ENCODE measurements at places on chromosomes 5 and 9.
A peak's percentile ranks its signal among the peaks of the same experiment; 100 is the strongest.

DNA sequence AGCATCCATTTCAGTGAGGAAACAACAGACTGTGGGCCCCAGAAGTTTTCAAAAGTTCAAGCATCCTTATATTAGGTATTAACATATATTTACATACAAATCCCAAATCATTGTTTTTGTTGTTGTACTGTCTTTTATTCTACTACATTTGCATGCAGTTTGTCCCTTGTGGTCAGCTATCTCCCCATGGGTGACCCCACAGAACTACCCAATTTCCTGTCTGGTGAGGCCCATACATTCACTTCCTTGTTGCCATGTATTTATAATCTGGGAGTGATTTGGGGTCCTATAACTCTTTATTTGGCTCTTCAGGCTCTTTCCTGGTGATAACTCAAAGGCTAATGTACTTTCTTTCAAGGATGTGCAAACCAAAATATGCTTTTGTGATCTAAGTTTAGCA lies 3.3 kb upstream of the CD180 start:
- DNase-seq: no peak

DNA sequence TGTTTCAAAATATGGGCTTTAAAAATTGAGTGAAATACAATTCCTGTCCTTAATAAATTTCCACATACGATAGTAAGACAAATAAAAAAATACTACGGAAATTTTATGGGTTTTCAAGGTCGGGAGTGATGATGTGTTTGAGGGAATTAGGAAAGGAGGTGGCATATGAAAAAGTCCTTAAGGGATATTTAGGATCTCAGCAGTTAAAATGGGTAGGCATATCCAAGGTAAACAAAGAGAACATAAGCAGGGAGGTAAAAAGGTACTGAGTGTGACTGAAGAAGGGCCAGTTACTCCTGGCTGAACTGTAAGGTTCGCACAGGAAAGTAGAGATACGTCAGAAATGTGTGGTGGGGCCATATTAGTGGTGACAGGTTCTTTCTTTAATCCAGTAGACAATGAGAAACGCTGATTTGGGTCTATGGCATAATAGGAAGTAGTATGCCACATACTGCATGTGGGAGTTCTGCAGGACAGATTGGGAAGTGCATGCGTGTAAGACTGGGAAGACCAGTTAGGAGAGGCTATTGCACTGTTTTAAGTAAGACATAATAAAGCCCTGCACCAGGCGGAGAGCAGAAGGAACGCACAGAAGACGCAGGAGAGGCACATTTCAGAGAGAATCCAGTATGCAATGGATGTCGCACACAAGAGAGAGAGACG lies 937 bp upstream of the HMGCR start:
- peak; percentile 72 for DNase-seq

- DNase-seq: no peak
Measured at GRCh38 chr9:86924206-86924605, 23.1 kb downstream of the GAS1 start.

DNA sequence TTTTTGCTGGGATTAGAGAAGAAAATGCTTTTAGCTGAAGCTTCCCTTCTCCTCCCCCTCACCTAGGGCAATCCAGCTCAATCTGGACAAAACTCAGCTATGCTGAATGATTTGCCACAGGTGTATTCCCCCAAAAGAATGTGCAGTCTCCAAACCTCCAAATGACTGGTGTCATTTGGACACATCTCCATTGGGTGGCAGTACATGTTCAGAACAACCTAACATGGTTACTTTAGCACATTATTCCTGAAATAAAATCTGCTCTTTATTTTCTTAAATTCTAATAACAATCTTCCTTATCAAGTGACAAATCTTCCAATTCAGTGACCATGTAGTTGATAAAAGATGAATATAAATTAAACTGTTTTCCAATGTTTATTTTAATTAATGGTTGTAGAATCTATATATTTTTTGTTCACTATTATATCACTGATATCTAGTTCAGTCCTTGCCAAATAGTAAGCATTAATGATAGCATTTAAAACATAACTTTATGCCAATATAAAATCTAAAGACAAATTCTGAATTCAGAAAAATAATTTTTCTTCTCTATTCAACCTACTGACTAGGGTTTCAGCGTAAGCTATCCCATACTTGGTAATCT lies 61.3 kb upstream of the MOCS2 start:
- DNase-seq: no peak

DNA sequence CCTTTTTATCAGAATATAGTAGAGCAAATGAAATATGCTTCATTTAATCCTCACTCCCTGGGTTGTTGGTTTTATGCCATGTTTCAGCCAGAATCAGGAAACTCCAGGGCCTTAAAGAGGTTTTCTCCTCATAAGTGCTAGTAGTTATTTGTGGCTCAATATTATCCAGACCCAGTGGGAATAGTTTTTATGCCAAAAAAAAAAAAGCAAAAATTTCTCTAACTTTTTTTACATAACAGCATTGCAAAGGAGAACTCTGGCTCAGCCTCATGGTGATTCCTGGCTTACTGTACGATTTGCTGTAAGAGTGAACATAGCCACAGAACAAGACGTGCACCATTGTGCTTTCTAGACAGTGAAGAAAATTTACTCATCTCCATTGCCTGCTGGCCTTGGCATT lies 232.5 kb downstream of the PJA2 start:
- DNase-seq: no peak

- DNase-seq: no peak
Measured at GRCh38 chr9:91196103-91196950, 165.4 kb downstream of the AUH start.

DNA sequence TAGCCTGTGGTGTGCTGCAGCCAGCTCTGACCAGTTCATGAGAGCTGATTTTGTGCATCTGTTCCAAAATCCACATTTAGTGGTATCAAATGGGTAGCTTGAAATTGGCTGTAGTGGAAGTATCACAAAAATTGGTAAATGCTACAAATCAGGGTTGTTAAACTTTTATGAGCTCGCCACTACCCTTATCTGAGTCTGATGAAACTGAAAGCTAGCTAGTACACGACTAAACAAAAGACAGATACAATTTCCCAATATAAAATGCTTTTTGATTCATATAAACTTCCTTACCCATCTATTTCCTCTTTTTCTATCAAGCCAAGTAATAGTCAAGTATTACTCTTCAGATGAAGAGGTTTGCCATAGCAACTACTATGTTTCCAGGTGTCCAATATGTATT lies 392.0 kb downstream of the TMEM161B start:
- no peak for DNase-seq

GRCh38 chr9:93830012-93830596 lies 125.1 kb downstream of the BARX1 start:
- no peak for DNase-seq

DNA sequence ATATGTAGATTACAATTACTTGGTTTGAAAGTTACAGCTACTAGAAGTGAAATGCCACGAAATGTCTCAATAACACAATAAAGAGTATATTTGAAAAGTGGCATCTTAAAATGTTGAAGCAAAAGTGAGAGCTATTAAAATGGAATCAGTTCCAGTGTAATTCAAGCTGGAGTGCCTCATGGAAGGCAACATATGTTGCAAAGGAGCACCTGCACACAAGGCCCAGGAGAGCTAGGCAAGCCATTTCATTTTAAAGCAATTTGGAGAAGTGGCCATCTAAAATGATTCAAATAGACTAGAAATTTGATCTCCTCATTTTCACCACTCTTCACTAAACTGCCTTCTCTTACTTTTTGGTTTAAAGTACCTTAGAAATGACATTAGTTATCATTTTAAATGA lies 167.8 kb downstream of the GABRB2 start:
- DNase-seq: no peak

DNA sequence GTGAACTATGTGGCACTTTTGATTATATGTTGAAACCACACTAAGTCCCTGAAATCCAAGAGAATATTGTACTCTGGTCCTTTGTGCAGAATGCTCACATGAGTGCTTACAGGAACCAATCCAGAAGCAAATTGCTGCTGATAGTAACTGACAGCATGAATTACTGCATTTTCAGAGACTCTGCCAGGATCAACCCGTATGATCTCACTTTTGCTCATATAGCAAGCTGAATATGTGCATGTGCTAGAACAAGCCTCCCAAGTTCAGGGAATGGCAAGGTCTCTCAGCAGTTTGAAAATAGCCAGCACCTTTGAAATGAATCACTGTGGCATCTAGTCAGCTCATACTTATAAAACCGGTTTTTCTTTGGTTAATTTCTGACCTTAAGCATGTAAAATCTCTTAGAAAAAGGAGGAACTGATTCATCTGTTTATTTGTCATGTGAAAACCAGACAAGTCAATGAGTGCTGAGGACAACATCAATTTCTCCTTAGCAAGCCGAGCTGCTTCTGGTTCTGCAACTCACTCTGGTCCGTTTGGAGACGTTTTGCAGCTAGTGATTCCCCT lies 215.7 kb upstream of the ELL2 start:
- no peak for DNase-seq

GRCh38 chr5:139295346-139296057 lies 2.0 kb downstream of the MATR3 start:
- DNase-seq: no peak

DNA sequence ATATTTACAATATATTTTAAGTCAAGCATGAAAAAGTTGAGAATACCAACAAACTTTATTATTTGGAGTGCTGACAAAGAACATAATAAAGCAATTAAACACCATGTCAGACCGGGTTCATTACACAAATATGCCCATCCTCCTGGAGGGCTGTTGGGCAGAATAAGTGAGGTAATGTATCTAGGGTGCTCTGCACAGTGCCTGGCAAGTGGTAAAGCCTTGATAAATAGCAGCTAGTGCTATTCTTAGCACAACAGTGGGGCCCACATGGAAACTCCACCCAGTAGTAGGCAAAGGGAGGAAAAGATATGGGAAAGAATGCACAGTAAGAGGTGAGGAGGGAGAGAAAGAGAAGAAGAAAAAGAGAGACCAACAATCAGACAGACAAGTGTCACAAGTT lies 97.7 kb downstream of the SLC1A3 start:
- no peak for DNase-seq

GRCh38 chr5:83368835-83369234 lies 102.7 kb upstream of the VCAN start:
- DNase-seq: no peak

GRCh38 chr9:69376651-69377050 lies 51.6 kb downstream of the ENTREP1 start:
- peak; percentile 61 for DNase-seq

DNA sequence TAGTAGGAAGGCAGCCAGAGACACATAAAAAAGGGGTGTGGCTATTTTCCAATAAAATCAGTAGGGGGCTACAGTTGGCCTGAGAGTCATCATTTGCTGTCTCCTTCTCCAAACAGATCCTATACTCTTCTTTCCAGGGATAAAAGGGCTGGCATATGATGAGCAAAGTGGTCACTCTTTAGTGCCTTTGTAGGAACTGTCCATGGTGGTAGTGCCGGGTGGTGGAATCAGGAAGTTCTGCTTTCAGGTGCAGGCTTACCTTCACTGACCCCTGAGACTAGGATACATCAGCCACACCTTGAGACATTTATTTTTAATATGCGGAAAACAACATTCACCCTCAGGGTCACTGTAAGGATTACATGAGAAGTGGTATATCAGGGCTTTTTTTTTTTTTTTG lies 80.8 kb downstream of the ASTN2 start:
- no peak for DNase-seq

- DNase-seq: no peak
Measured at GRCh38 chr9:109745335-109746283, 34.4 kb upstream of the PALM2AKAP2 start.

GRCh38 chr5:132388244-132389050 lies 18.9 kb downstream of the SLC22A5 start:
- DNase-seq: no peak

GRCh38 chr5:32625106-32625505 lies 39.7 kb downstream of the SUB1 start:
- DNase-seq: no peak

GRCh38 chr5:157562111-157562581 lies 13.4 kb downstream of the ADAM19 start:
- DNase-seq: no peak

DNA sequence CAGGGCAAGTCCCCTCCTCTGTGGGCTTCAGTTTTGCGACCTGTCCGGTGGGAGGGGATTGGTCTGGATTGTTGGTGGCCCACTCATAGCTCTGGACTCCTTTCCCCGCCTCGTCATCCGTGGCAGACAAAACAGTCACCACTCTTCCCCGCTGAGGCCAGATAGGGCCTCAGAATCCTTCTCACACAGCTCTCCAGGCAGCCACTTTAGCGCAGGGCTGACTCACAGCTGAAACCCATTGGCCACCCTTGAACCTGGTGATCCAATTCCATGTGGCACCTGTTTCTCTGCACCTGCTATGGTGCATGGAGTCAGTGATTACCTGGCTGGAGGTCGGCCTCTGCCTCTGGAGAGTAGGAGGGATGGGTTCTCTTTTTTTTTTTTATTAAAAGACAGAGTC lies 15.8 kb upstream of the CACFD1 start:
- DNase-seq: no peak

GRCh38 chr5:137695651-137696428 lies 40.0 kb downstream of the KLHL3 start:
- no peak for DNase-seq

DNA sequence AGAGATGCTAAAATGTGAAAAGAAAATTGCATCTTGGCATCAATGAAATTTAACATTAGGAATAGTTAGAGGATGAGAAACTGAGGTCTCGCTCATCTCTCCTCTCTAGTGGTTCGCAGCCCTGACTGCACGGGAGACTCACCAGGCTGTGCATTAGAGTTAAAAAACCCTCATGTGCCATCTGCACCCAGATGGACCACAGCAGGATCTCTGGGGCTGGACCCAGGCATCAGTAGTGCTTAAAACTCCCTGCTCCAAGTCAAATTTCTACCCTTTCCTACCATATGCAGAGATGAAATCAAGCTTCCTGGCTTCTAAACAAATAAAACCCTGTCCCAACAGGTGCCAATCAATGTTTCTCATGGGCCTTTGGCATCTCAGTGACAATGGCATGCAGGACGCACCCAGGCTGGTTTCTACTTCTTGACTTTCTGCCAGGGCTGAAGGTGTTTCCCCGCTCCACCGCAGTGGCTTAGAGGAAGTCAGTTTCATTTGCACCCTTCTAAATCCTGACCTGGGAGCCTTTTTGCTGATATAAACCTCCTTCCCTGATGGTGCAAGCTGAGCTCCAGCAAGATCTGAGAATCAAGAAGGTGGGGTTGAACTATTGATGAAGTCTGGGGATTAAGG lies 132.6 kb downstream of the NSG2 start:
- DNase-seq: no peak

GRCh38 chr9:84997472-84997871 lies 327.9 kb downstream of the NTRK2 start:
- DNase-seq: no peak

GRCh38 chr5:170497311-170498038 lies 6.3 kb upstream of the KCNIP1 start:
- no peak for DNase-seq

- DNase-seq: no peak
Measured at GRCh38 chr9:94996641-94997040, 270.1 kb downstream of the AOPEP start.

DNA sequence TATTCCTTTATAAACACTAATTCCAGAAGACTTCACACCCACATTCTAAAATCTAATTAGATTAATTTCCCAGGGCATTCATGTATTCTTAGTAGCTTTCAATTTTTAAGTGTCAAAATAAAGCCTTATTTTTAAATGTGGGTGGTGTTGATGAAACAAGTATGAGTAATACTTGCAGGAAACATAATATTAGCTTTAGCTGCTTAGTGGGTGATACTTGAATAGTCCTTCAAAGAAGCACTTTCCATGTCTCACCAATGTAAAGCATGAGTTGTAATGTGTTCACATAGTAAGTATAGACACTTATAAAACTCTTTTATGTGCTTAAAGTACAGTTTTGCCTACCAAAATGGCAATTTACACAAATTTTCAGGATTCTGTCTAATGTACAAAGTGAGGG lies 6.9 kb downstream of the FNBP1 start:
- DNase-seq: no peak

- DNase-seq: no peak
Measured at GRCh38 chr5:34930870-34931269, 1.5 kb downstream of the DNAJC21 start.

GRCh38 chr5:108074626-108075025 lies 307.3 kb downstream of the FBXL17 start:
- no peak for DNase-seq
